ENCODE measurements at places on chromosomes 2 and 18. TPM values are rescaled to one million over a fixed set of nuclear protein-coding genes. Genes with fewer than 3 reads are reported as not detected.

The RFX8 gene
- total RNA-seq = 0.32 TPM

DNA sequence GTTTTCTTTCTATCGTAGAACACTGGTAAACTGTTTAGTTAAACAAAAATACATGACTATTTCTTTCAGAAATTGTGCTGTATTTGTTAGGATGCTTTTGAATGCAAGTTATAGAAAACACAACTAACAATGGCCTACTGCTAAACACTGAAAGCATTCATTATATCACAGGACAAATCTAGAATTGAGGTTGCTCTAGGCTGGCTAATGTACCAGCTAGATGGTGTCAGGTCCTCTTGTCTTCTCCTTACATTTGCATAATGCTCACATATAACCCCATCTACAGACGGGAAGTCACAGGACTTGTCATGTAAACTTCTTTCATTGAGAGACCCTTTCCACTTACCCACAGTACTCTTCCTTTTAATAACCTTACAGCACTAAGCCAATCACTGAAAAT, 586.8 kb downstream of the DSC3 start:
- no peaks in the 10 kb centered on the region for H3K4me1 ChIP-seq
- no peak overlapping the region for H3K4me3 ChIP-seq
- H3K36me3 ChIP-seq = no peaks in the 10 kb centered on the region
- H3K27ac ChIP-seq = no peak overlapping the region
- H3K27me3 ChIP-seq = no peaks in the 10 kb centered on the region

The SCG2 gene
- 0.18 TPM for total RNA-seq

GRCh38 chr2:119943058-119943457, 69.8 kb upstream of the EPB41L5 start:
- no peaks in the 10 kb centered on the region for H3K4me1 ChIP-seq
- H3K4me3 ChIP-seq = no peak overlapping the region
- no peak for DNase-seq
- no peaks in the 10 kb centered on the region for H3K36me3 ChIP-seq
- H3K27ac ChIP-seq = no peak overlapping the region
- H3K27me3 ChIP-seq = no peaks in the 10 kb centered on the region

The ACVR2A gene
- 16.4 TPM for total RNA-seq

The KCNIP3 gene
- total RNA-seq = 20.4 TPM

DNA sequence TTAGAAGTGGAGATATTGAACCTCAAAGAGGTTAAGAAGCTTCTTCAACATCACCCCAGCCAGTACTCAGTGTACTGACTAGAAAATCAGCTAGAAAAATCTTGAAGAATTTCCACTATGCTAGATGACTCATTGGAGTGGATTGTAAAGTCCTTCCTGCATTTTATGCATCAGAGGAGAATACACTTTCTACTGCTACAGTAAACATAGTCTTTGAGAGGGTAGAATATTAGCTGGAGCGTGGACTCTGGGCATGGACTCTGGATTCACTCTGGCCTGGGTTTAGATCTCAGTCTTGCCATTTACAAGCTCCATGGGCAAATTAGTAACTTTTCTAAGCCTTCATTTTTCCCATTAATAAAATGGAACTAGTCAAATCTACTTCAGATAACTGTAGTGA, 215.9 kb downstream of the IRS1 start:
- no peaks in the 10 kb centered on the region for H3K4me1 ChIP-seq
- DNase-seq = no peak
- H3K4me3 ChIP-seq = no peak overlapping the region
- H3K27ac ChIP-seq = no peak overlapping the region
